ENCODE measurements at places on chromosomes 16 and 17. TPM values are rescaled to one million over a fixed set of nuclear protein-coding genes. Genes with fewer than 3 reads are reported as not detected.
A peak's percentile ranks its signal among the peaks of the same experiment; 100 is the strongest.

The RDM1 gene
- polyA plus RNA-seq = not detected

The MMP28 gene
- polyA plus RNA-seq = 0.74 TPM

The HIGD1B gene
- polyA plus RNA-seq = not detected

The KRT9 gene
- not detected for polyA plus RNA-seq

The KDM6B gene
- polyA plus RNA-seq = 49.2 TPM

DNA sequence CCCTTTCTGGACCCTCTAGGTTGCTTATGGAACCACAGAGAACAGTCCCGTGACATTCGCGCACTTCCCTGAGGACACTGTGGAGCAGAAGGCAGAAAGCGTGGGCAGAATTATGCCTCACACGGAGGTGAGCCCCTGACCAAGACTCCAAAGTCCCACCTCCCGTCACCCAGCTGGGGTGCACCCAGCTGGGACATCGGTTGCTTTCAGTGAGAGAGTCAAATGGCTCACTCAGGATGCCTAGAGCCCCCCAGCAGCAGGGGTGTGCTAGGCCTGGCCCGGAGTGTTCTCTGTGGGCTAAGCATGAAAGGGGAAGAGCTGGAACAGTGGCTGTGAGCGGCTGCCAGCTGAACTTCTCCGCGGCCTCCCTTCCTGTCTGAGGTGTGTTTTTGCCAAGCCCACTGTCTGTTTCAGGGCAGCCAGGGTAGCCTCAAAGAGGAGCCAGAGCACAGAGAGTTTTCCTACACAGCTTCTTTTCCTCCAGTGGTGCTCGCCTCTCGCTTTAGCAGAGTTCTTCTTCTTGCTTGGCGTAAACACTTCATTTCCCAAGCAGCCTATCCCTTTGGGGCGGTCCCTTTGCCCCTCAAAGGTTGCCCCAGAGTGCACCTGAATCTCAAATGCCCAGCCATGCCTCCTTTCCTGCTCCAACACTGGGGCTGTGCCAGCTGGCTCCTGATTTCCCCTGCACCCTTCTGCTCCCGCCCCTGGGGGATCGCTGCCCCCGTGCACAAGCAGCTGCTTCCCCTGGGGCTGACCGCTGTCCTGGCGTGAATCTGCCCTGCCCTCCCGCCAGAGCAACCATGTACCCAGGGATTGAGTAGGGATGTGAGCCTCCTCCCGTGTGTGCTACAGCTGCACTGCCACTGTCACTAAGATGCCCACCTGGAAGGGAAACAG is 2.6 kb upstream of the CHAD start:
- no peak for DNase-seq

- DNase-seq = peak; percentile 43
Observed at GRCh38 chr16:86761111-86762031, 183.0 kb downstream of the FOXL1 start.

DNA sequence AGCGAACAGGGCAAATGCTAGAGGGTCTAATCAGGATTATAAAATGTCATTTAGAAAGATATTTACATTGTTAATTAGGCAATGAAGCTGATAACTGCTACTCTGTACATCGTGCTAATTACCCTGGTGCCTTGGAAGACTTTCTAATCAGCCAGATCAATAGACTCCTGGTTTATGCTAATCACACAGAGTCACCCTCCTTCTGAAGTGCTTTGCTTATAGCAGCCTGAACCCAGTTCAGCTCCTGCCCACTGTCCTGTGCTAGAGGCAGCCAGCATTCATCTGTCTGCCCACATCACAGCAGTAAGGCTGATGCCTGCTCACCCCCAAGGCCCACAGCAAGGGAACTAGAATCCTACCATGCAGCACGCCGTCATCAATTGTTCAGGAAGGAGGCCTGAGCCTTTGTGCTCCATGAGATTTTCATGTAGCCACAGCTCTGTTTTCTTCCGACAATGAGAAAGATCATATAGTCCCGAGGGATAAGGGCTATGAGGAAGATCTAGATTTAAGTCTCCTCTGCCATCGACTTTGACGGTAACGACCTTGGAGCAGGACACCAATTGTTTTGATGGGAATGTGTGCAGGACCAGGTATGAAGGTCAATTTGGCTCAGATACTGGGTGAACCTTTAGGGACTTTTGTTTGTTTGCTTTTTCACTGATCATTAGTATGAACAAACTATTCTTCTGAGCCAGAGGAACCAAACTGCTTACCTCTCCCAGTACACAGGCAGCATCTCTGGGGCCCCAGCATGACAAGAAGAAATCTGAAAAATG is 12.5 kb upstream of the LYRM9 start:
- no peak for DNase-seq

DNA sequence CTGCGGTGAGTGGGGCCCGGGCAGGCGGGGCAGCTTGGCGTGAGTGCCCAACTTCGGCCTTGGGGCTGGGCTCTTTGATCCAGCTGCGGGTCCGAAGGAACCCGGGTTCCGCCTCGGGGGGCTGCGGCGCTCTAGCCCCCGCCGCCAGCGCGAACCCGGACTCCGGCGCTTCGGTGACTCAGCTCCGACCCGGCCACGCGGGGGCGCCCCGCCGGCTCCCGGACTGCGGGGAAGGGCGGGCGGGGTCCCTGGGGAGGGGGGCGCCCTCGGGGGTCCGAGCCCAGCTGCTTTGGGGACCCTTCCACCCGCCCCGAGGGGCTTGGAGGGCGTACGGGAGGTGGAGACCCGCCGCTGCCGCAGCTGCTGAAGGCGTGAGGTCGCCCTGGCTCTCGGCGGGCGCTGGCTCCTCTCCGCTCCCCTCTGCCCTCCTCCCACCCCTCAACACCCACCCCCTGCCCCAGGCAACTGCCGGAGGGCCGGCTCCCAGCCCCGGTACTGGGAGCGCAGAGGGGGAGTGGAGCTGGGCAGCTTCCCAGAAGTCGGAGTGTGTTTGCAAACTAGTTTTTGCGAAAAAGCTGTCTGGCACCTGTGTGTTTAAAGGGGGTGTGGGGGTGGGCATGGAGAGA is 516 bp downstream of the CPNE2 start:
- peak; percentile 68 for DNase-seq

DNA sequence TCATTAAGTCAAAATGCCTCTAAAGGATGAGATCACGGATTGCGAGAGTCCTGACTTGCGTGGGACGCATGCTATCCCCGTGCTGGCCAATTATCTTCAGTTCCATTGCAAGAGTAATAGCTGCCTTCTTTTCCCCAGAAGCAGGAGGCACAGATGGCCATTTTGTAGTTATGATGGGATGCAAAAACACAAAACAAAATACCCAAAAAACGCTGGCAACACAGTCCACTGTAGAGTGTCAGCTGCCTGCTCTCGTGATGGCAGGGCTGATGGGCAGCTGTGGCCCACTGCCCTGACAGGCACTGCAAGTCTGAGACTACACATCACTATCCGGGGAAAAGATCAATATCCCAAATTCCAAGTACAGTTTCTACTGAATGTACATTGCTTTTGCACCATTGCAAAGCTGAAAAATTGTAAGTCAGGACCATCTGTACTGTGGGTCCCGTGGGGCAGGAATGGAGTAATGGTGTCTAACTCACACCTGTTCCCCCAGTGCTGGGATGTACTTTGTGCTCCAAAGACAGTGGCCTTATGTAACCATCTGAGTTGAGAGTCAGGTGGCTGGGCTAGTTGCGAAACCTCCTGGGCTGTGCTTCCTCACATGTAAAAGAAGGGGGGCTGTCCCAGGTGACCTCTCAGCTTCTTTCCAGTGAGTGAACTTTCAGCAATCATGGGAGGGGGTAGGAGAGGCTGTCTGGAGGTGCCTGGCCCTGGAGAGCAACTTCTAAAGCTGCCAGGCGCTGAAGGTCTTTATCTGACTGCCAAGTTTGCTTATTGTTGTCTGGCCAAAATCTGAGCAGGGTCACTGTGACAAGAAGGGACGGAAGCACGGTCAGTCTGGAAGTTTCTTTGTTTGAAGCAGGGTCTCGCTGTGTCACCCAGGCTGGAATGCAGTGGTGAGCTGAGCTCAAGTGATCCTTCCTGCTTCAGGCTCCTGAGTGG is 4.7 kb downstream of the SLC47A1 start:
- no peak for DNase-seq

DNA sequence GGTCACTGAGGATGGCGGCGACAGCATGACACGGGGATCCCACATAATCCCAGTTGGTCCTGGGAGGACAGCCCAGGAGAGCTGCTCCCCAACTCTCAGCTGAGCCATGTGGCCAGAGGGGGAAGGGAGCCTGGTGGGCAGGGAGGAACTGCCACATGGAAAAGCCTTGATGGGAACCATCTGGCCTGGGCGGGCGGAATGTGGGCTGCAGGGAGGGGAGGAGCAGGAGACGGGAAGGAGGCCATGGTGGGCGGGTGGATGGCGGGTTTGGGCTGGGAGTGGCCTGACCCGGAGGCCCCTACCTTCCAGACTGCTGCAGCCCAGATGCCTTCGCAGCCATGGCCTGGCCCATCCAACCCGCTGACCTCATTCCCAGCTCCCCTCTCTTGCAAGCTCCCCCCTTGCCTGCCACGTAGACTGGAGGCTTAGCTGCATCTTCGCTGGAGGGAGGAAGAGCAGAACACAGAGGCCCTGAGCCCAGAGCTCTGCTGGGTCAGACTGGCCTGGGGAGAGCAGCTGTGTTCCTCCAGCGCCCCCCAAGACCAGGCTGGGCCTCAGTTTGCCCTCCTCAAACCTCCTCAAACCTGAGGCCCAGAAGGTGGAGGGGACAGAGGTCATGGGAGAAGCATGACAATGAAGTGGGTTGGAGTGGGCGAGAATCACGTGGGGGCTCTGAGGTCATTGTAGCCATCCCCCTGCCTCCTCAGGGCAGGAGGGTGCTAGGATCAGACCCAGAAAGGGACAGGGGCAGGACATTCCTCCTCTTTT is 8.2 kb upstream of the COL1A1 start:
- no peak for DNase-seq

- no peak for DNase-seq
Observed at GRCh38 chr17:57091186-57091618, 6.2 kb downstream of the AKAP1 start.

DNA sequence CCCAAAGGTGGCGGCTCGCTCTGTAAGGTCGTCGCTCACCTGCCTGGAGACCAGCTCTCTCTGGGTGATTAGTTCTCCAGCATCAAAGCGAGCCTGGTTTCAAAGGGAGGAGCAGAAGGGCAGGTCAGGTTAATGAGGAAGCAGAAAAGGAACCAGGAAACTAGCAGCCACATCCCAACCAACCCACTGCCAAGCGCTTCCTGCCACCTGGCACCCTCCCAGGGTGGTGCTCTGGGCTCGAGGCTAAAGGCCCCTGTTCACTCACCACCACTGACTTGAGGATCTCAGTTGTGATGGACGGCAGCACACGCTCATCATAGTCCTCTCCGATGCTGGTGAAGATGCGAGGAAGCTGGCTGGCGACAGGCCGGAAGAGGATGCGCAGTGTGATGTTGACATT is 5.6 kb downstream of the PHB1 start:
- no peak for DNase-seq

- peak; percentile 84 for DNase-seq
Observed at GRCh38 chr16:84514874-84515835, 10.7 kb upstream of the MEAK7 start.

GRCh38 chr17:35786941-35787432 is 8.5 kb downstream of the MMP28 start:
- DNase-seq = no peak

DNA sequence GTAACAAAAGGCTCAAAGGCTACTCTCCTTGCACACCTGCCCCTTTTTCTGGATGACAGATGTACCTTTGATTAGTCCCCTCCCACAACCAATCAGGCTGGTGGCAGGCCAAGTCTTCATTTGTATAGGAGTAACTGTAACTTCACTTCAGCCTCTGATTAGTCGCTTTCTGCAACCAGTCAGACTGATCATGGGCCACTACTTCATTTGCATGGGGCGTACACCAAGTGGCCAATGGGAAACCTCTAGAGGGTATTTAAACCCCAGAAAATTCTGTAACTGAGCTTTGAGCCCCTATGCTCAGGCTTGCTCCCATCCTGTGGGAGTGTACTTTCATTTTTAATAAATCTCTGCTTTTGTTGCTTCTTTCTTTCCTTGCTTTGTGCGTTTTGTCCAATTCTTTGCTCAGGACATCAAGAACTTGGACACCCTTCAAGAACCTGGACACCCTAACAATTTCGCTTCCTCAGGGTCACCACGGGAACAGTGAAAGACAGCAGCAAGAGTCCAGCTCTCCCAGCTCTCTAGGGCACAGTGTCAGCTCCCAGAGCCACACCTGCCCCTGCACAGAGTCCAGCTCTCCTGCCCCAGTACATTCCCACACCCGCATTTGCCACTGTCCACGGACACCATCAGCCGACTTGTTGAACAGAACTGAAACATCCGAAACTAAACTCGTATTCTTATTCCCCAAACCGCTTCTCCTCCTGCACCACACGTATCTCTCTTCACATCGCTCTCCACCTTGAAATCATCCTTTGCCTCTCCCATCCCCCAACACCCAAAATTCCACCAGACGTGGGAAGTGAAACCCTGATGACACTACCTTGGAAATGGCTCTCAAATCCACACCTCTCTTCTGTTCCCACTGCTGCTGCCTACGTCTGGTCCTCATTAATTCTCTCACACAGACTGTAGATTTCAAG is 53.4 kb downstream of the ABCC12 start:
- no peak for DNase-seq

GRCh38 chr16:48212033-48212432 is 32.1 kb upstream of the LONP2 start:
- DNase-seq = no peak

DNA sequence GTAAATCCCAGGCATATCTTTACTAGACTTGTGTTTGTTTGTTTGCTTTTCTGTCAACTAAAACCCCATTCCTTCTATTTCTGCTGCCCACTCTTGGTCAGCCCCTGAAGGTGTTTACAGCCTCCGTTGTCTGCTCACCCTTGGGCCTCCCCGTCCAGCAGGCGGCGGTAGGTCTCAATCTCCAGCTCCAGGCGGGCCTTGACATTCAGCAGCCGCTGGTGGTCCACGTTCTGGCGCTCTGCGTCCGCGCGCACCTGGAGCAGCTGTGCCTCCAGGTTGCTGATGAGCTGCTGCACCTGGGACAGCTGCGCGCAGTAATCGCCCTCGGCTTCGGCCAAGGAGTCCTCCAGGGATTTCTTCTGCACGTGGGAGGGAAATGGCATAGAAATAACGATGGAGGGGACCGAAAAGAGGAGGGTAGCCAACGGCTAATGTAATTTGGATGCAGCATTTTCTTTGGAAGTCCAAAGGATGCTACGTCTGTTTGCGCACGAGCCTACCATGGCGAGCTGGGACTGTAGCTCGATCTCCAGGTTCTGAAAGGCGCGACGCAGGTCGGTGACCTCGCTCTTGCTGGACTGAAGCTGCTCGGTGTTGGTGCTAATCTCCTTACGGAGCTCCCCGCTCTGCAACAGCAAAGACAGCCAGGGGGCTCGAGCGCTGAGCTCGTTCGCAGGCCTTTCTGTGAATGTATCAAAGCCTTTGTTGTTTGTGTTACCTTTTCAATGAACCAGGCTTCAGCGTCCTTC is 3.9 kb downstream of the KRT12 start:
- peak; percentile 7 for DNase-seq

All from B cell (primary cell).